ENCODE measurements at places on chromosomes 3 and 15.

- peaks cover 3% of the 10 kb centered on the region for H3K4me1 ChIP-seq
- no peak for DNase-seq
- no peak overlapping the region for H3K4me3 ChIP-seq
- no peaks in the 10 kb centered on the region for H3K36me3 ChIP-seq
Measured at GRCh38 chr15:100934726-100935125, 15.6 kb downstream of the LRRK1 start.

DNA sequence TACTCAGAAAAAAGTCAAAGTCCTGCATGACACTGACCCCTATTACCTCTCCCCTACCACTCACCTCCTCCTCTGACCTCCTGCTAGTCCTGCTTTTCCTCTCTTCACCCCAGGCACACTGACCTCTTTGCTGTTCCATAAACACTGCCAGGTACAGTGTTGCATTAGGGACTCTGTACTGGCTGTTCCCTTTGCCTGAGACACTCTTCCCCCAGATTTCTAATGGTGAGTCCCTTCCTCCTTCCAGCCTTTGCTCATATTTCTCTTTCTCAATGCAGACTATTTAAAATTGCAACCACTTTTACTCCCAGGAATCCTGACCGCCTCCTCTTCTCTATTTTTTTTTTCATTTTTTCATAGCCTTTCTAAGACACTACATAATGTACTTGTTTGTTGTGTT, 36.3 kb upstream of the UBE2E2 start:
- no peaks in the 10 kb centered on the region for H3K36me3 ChIP-seq
- DNase-seq: no peak
- no peak overlapping the region for H3K27ac ChIP-seq
- no peak overlapping the region for H3K4me3 ChIP-seq
- H3K27me3 ChIP-seq: no peaks in the 10 kb centered on the region
- H3K4me1 ChIP-seq: peaks cover 3% of the 10 kb centered on the region

- H3K36me3 ChIP-seq: no peaks in the 10 kb centered on the region
- no peaks in the 10 kb centered on the region for H3K27me3 ChIP-seq
- H3K27ac ChIP-seq: no peak overlapping the region
- H3K4me1 ChIP-seq: no peaks in the 10 kb centered on the region
Measured at GRCh38 chr3:187935623-187936156, 190.4 kb upstream of the BCL6 start.

- no peaks in the 10 kb centered on the region for H3K4me1 ChIP-seq
- no peak overlapping the region for H3K27ac ChIP-seq
- H3K4me3 ChIP-seq: no peak overlapping the region
- DNase-seq: no peak
Measured at GRCh38 chr3:3646934-3647333, 152.3 kb upstream of the LRRN1 start.

DNA sequence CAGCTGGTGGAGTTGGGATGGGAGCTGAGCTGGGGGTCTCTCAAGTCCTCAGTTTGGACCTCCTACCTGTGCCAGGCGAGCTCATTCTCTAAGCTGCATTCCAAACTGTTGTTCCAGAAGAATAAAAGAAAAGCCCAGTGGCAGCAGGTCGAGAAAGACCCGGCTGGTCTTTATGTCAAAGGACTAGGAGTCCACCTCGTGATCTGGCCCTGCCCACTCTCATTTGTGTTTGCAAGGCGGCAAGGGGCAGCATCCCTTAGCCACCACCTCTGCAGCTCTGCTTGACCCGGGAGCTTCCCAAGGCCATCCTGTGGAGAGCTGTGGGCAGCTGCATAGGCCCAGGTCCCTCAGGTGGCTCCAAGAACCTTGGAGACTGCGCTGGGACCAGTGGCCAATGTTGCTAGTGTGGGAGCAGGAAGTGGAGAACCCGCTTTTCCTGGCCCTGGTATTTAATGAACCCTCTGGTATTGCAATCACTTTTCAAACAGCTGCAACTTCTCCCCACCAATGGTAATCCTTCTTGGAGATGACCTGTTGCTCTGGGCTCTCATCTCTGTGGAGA, 30.9 kb downstream of the KY start:
- no peak overlapping the region for H3K4me3 ChIP-seq
- no peaks in the 10 kb centered on the region for H3K36me3 ChIP-seq
- H3K27me3 ChIP-seq: no peaks in the 10 kb centered on the region
- H3K4me1 ChIP-seq: no peaks in the 10 kb centered on the region
- H3K27ac ChIP-seq: no peak overlapping the region

DNA sequence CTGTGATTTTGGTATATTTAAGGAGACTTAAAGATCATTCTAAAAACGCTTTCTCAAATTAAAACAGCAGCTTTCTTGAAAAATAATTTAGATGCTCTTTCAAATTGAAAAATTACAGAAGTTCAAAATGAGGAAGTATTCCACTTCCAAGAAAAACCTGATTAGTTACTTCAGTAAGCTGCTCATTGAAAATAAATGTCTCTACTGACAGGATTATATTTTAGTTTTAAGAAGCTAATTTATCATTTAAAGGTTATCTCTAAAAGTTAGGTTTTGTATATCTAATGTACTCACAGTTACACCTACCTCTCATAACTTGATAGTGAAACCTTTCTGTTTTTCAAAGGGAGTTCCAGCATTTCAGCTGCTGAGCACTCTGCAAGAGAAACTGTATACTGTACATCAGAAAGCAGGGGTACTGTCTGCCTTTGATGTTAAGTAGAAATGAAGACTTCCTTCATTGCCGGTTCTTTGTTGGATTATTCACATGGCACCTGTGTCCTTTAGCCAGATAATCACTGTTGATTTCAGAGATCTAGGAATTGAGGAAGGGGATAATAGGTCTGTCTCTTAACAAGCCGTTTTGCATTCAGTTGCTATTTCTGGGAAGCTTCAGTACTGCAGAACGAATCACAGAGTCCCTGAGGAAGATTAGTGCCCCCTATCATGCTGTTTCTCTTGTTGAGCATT, 161.6 kb downstream of the TCF12 start:
- no peak overlapping the region for H3K27ac ChIP-seq
- H3K27me3 ChIP-seq: no peaks in the 10 kb centered on the region
- DNase-seq: no peak
- no peaks in the 10 kb centered on the region for H3K36me3 ChIP-seq
- peaks cover 3% of the 10 kb centered on the region for H3K4me1 ChIP-seq

- DNase-seq: no peak
- H3K4me3 ChIP-seq: no peak overlapping the region
- H3K27me3 ChIP-seq: peaks cover 4% of the 10 kb centered on the region
Measured at GRCh38 chr3:126416943-126417342, 22.2 kb downstream of the CFAP100 start.

DNA sequence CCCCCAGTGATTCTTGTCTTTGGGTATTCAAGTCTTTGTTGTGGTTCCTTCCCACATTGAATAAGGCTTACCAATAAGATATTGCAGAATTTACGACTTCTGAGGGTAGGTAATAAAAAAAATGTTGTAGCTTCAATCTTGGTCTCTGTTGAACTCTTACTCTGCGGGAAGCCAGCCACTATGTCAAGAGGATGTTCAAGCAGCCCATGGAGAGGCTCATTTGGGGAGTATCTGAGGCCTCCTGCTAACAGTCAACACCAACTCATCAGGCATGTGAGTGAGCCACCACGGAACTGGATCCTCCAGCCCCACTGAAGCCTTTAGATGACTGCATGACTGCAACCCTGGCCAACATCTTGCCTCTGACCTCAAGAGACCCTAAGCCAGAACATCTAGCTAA, 3.2 kb upstream of the TBC1D23 start:
- no peaks in the 10 kb centered on the region for H3K36me3 ChIP-seq
- H3K4me1 ChIP-seq: peaks cover 10% of the 10 kb centered on the region
- H3K27me3 ChIP-seq: no peaks in the 10 kb centered on the region
- no peak overlapping the region for H3K27ac ChIP-seq

GRCh38 chr3:38455639-38456430, 2.1 kb downstream of the ACVR2B start:
- DNase-seq: no peak
- H3K4me1 ChIP-seq: peaks cover 4% of the 10 kb centered on the region
- H3K27me3 ChIP-seq: no peaks in the 10 kb centered on the region
- H3K4me3 ChIP-seq: peak overlapping the region; percentile 92
- peak overlapping the region; percentile 53 for H3K27ac ChIP-seq

DNA sequence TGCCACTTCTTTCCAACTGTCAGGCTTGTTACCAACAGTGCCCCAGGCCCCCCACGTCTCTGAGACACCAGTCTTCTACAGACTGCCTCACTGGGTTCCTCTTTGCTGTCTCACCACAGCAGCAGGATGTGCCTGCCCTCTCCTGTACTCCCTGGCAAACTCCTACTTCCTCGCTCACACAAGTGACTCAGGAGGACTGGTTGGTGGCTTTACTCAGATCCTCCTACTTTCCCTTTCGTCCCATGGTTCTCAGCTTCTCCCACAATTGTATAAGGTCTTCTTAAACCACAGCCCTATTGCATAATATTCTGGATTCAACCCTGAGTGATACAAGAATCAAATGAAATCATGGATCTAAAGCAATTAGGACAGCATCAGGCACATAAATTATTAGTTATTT, 246.6 kb upstream of the PROK2 start:
- no peak overlapping the region for H3K4me3 ChIP-seq
- no peaks in the 10 kb centered on the region for H3K4me1 ChIP-seq
- no peaks in the 10 kb centered on the region for H3K36me3 ChIP-seq
- H3K27me3 ChIP-seq: no peaks in the 10 kb centered on the region

DNA sequence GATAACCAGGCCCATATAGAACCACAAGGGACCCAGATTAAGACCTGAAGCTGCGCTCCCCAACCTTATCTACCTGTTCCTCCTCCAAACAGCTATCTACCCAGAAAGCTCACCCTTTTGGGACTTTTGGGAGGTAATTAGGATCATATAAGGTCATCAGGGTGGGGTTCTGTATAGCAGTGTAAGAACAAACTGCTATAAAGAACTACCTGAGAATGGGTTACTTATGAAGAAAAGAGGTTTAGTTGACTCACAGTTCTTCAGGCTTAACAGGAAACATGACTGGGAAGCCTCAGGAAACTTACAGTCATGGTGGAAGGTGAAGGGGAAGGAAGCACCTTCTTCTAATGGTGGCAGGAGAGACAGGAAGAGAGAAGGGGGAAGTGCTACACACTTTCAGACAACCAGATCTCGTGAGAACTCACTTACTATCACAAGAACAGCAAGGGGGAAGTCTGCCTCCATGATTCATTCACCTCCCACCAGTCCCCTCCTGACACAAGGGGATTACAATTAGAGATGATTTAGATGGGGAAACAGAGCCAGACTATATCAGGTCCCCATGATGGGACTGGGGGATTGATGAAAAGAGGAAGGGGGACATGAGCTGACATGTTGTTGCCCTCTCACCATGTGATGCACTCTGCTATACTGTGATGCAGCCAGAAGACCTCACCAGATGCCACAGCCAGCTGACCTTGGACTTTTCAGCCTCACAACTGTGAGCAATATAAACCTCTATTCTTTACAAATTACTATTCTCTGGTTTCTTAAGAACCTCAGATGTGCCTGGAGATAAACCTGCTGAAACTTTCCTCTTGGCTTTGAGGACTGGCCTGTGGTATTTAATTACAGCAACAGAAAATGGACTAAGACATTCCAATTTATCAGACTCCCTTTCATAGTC, 15.3 kb upstream of the FMN1 start:
- DNase-seq: no peak
- H3K27me3 ChIP-seq: no peaks in the 10 kb centered on the region
- H3K4me1 ChIP-seq: no peaks in the 10 kb centered on the region
- no peaks in the 10 kb centered on the region for H3K36me3 ChIP-seq
- no peak overlapping the region for H3K4me3 ChIP-seq

GRCh38 chr15:68028137-68028887, 25.8 kb upstream of the PIAS1 start:
- no peak overlapping the region for H3K27ac ChIP-seq
- no peak for DNase-seq
- no peaks in the 10 kb centered on the region for H3K4me1 ChIP-seq
- H3K4me3 ChIP-seq: no peak overlapping the region
- no peaks in the 10 kb centered on the region for H3K36me3 ChIP-seq
- no peaks in the 10 kb centered on the region for H3K27me3 ChIP-seq
